Kasumi-1 (cell line): ENCODE measurements at places on chromosomes 1 and 21.

- no peak for DNase-seq
Measured at GRCh38 chr21:29254550-29254949, 44.2 kb upstream of the BACH1 start.

DNA sequence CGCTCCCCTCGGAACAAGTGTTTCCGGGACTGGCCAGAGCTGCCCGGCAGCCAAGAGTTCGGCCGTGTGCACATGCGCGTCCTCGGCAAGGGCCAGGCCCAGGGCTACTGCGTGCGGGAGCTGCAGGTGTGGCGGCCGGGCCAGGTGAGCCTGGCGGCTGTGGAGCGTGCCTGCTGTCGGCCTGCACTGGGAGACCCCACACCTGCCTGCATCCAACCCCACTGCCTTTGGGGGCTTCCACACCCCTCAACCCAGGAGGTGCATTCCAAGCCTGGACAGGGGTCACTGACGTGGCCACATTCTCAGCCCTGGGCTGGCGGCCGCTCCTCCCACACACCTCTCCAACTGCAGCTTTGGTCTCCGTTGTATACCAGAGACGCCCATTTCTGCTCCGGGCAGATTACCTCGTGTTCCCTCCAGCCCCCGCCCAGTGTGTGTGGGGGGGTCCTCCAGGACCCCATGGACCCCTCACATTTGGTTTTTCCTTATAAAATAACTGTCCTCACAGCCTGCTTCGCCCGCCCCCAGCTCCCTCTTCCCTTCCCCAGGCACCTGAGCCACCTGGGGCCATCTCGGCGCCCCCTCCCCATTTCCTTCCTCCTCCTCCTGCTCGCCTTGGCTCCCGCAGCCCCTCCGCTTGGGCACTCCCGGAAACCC, 6.1 kb downstream of the RNF223 start:
- DNase-seq, result no peak

- no peak for DNase-seq
Measured at GRCh38 chr1:24297852-24298232, 21.3 kb upstream of the GRHL3 start.

DNA sequence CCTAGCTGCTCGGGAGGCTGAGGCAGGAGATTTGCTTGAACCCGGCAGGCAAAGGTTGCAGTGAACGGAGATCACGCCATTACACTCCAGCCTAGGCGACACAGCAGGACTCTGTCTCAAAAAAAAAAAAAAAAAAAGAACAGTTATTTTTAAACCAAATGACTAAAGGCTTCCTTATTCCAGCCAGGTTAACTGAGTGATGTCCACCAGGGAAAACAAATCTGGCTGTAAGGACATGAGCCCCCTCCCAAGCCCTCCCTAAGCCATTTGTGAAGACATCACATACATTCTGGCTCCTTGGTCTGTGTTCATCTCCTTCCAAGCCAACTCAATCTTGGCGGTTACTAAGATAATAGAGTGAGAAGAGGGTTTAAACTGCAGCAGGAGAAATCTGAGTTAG, 8.2 kb downstream of the TMCC2 start:
- DNase-seq, result no peak

GRCh38 chr21:42007356-42007940, 2.7 kb downstream of the ZBTB21 start:
- DNase-seq, result no peak

DNA sequence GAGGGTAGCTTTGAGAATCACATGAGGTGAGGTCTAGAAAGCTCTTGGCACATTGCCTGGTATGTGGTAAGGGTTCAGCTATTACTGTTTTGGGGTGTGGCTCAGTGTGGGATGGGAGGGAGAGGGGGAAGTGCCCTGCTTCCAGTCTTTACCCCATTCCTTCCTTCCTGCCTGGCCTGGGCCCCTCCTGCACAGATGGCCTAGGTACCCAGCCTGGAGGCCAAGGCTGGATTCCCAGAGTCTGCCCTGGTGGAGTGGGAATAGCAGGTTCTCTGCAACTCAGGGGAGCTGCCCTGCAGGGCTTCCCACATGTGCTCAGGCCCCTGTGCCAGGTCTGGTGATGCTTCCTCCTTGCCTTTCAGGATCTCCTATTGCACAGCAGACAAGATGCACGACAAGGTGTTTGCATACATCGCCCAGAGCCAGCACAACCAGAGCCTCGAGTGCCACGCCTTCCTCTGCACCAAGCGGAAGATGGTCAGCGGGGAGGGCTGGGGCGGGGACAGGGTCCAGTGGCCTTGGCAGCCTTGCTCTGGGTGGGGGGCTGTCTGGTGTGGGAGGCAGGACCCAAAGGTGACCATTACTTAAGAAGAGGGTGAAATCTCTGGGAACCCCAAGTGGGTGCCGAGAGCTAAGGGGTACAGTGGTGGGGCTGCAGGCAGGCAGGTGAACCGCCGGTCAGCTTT, 13.5 kb downstream of the LDLRAP1 start:
- DNase-seq, result peak; percentile 67

DNA sequence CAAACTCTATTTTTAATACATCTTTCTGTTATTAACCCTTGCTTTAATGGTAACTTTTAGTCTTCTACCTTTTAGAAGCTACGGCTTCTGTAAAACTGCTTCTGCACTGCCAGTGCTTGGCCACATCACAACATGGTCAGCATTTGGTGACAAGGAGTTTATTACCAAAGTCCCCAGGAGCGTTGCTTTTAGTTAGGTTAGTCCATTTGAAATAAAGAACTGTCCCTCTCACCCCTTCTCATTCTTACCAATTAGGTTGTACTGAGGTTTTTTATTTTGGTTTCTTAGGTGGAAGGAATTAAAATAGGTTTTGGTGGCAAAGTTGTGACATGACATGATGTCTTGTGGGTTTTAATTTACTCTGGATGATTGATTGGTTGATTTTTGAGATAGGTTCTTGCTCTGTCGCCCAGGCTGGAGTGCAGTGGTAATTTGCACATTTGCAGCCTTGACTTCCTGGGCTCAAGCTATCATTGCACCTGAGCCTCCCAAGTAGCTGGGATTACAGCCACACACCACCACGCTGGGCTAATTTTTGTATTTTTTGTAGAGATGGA, 39.2 kb downstream of the SPEN start:
- no peak for DNase-seq

DNA sequence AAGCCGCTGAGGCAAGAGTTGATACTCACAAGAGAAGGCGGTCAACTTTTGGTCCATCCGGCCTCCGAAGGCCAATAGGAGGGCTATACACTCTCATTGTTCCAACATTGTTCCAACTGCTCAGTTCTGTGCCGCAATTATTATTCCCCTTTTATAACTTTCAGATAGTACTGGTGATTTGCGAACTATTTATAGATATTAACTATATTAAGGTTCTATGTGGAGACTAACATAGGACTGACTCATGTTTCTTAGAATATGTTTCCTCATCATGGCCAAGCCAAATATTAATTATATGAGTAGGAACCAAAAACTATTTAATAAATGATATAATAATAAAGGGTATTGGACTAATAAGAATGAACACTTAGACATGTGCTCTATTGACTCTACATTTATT, 96.7 kb upstream of the LBR start:
- no peak for DNase-seq

DNA sequence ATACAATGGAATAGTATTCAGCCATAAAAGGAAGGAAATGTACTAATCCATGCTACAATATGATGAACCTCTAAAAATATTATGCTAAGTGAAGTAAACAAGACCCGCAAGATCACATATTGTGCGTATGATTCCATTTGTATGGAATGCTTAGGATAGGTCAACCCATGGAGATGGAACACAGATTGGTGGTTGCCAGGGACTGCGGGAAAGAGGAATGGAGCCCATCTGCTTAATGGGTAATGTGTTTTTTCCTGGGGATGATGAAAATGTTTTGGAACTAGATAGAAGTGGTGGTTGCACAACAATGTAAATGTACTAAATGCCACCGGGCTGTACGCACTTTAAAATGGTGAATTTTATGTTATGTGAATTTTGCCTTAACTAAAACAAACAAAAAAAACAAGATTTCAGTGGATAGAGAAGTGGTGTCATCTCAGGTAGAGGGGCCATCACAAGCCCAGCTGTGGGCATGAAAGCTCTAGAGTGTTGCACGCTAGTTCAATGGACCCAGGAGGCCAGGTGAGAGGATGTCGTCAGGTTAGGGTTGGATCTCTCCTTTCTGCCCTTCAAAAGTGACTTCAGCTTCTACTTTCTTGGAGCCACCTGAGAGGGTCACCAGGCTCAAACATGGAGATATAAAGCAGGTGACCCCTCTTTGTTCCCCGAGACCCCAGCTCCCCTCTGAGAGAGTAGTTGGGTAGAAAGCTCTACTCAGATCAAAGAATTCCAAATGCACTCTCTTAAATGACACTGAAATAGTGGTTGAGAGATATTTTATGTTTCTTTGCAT, 2.5 kb downstream of the C1orf115 start:
- DNase-seq, result no peak

DNA sequence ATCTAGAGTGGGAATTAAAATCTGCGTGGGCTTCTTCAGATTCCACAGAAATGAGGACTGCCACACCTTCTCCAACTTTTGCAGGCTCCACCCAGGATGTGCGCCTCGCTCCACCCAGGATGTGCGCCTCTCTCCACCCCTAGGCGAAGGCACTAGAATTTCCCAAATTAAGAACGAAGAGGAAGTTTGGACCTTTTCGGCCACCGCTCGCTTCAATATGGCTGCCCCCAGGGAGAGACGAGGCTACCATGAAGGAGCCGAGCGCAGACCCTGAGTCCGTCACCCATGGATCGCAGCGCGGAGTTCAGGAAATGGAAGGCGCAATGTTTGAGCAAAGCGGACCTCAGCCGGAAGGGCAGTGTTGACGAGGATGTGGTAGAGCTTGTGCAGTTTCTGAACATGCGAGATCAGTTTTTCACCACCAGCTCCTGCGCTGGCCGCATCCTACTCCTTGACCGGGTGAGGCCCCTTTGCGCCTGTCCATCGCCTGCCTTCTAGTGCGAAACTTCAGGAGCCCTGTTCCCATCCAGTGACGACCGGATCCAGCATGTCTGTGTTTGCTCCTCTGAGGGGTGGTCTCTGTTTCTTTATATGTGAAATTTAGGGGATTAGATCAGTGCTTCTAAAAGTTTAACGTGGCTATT, at the start of the genes CRYZ and TYW3:
CRYZ (minus strand) TSS at position 91 of the 644 bp plus-strand sequence. CDS start 8,229 bp downstream, outside the sequence.
TYW3 (plus strand) TSS at position 193 of the 644 bp plus-strand sequence; CDS start at position 286, 93 bp downstream.
- DNase-seq, result peak; percentile 96

- DNase-seq, result no peak
Measured at GRCh38 chr1:93042187-93043056, 36.7 kb upstream of the MTF2 start.

GRCh38 chr1:226125831-226126230, 60.7 kb downstream of the ACBD3 start:
- no peak for DNase-seq

- DNase-seq, result no peak
Measured at GRCh38 chr1:201582705-201583442, 43.9 kb downstream of the NAV1 start.

GRCh38 chr1:44290250-44291094, 64.6 kb downstream of the ERI3 start:
- no peak for DNase-seq
